Hepatic stellate cell (primary cell): ENCODE measurements at places on chromosomes 13 and 19.

DNA sequence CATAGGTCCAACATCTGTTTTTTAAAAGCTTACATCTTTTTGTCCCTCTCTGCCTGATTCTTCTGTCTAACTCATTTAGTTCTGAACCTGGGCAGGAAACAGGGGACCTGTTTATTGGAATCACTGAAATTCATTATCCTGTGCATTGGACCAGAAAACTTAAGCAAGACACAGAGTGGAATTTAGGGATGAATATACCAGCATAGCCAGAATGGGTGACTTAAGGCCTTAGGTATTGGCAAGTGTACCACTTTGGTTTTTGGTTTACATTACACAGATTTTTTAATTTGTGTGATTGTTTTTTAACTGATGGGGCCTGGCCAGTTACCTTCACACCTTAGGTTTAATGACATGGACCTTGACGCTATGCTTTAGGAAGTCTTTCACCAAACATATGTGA lies 232.5 kb downstream of the GPC5 start:
- no peak for DNase-seq

GRCh38 chr13:62049992-62050391 lies 634.3 kb upstream of the PCDH20 start:
- DNase-seq: no peak

DNA sequence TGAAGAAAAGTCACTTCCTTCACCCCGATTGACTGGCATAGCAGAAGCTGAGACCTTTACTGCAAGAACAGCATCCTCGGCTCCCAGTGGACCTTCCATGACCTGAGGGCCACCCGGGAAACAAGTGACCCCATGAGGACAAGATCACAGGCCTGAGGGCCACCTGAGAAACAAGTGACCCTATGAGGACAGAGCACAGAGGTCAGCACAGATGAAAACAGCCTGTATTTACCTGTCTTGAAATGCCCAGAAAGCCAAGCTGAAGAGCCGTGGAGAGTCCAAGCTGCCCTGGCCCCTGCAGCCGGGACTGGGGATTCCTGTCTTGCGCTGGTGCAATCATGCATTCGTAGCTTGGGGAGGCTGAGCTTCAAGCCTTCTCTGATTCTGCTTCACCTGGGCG lies 114.2 kb upstream of the SPACA7 start:
- no peak for DNase-seq

DNA sequence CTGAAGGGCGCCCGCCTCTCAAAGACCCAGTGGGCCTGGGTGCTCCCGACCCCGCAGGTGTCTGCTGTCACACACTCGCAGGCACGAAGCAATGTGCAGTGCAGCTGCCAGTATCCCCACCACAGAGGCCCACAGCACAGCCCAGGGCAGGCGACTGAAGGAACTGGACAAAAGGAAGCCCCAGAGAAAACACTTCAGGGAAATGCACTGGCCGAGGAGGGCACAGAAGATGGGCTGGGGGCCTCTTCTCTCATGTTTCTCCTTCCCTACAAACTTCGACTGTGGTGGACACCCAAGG lies 10.0 kb downstream of the AKAP8 start:
- no peak for DNase-seq

- DNase-seq: no peak
Observed at GRCh38 chr19:57058871-57059270, 60.9 kb upstream of the USP29 start.

DNA sequence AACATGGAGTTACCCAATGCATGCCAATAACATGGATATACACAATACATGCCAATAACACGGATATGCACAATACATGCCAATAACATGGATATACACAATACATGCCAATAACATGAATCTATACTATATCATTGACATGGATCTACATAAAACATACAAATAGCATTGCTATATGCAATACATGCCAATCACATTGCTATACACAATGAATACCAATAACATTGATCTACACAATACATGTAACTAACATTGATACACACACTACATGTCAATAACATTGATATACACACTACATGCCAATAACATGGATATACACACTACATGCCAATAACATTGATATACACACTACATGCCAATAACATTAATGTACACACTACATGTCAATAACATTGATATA lies 932 bp upstream of the PIP5K1C start:
- no peak for DNase-seq

DNA sequence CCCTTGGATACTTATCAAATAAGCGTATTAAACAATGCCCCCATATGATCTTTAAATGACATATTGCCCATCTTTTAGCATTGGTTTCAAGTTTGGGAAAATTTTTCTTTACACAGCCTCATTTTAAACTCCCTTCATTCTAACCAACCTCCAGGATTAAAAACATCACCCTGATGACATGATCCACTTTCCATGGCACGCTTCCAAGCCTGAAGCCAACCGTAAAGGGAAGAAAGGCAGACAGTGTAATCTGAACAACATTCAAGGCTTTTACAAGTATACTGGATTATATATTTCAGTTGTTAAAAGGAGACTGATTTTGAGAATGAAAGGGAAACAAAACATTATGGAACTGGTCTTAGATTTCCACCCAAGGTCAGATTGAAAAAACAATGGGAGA lies 1721.9 kb downstream of the OLFM4 start:
- no peak for DNase-seq

DNA sequence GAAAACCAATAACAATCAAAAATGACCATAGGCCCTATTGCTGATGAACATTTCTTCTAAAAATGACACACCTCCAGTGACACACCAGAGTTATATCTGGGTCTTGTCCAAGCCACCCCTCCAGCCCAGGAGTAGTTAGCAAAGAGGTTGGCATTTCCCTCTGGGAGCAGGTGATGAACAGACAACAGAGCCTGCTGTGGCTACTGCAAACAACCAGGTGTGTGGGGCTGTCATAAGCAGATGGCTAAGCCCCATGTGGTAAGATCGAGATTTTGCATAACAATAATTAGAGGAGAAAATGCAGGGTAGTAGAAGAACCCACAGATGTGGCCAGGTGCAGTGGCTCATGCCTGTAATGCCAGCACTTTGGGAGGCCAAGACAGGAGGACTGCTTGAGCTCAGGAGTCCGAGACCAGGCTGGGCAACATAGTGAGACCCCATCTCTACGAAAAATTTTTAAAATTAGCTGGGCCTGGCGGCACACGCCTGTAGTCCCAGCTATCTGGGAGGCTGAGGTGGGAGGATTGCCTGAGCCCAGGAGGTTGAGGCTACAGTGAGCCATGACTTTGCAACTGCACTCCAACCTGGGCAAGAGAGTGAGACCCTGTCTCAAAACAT lies 5.0 kb downstream of the XRCC1 start:
- DNase-seq: no peak

- DNase-seq: no peak
Observed at GRCh38 chr19:21912654-21913053, 76.7 kb upstream of the ZNF43 start.

DNA sequence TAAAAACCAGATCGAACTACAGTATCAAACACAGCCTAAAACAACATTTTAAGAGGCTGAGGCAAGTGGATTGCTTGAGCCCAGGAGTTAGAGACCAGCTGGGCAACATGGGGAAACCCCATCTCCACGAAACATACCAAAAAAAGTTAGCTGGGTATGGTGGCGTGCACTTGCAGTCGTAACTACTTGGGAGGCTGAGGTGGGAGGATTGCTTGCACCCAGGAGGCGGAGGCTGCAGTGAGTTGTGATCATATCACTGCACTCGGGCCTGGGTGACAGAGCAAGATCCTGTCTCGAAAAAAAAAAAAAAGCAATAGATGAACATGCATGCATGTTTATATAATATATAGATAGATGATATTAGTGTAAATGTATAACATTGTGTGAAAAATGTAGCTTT lies 5.2 kb upstream of the MRPS31 start:
- no peak for DNase-seq
